ENCODE measurements at places on chromosomes 7 and 10.

GRCh38 chr10:3477683-3478082 is 305.1 kb upstream of the PITRM1 start:
- no peak for DNase-seq

- DNase-seq = no peak
These were observed 51.3 kb upstream of the SEPTIN7 start for GRCh38 chr7:35749556-35749955.

GRCh38 chr7:108503112-108504026 is 22.6 kb downstream of the PNPLA8 start:
- no peak for DNase-seq

DNA sequence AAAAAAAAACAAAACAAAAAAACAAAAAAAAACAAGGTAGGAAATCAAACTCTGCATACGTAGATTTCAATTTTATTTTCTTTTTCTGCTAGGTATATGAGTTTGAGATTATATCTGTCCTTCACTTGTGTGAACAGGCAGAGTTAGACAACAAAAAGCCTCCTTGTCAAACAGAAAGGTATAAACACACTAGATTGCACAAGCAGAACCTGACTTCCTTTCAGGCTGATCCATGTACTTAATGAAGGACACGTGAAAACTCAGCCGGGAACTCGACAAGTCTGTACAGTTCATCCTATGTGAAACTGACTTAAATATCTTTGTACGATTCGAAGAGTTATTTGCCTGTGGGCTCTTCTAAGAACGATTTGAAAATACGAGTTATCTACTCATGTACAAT is 254.1 kb downstream of the ARL4A start:
- no peak for DNase-seq

DNA sequence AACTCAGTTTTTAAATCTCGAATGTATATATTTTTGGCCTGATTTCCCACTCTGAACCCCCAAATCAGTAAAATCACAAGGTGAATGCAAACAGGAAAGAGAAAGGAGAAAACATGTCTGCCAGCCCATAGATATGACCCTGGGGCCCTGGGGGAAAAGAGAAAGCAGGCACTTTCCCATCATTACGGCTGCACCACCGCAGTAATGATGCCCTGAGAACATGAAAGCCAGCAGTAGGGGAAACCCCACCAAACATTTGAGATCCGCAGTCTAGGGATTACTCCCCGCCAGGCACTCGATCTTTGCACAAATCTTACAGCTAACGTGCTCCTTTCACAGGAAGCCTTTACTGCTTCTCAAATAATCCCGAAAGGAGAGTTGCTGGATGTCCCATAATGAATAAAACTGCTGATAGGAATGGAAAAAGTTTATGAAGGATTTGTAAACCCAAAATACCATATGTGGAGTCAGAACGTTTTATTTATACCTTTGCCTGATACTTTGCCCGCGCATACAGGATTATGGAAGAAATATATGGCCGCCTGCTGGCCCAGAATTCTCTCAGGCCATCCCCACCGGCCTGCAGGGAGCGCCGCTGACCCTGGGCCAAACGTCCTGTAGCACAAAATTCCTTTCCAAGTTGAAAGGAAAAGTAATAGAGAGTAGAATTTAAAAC is 180.0 kb upstream of the INHBA start:
- no peak for DNase-seq

DNA sequence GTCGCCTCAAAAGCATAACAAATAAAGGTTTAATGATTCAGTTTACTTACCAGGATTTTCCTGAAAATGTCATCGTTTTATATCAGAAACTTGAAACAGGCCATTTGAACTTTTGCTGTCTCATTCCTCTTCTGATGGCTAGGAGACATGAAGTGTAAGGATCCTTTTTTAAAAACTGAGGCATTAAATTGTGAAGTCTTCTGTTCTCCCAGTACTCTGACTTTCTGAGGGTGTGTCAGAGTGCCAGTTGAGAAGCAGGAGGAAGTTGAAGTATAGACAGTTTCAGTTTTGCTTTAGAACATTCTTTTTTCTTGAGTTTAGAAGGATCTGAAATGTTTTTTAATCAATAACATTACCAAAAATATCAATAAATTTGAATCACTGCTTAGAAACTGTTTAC is at the start of gene SAMD9L:
Gene SAMD9L, minus strand, starts transcription at position 242 of the 400 bp plus-strand sequence. CDS start 12,414 bp downstream, outside the sequence.
- DNase-seq = no peak
